ENCODE measurements at places on chromosomes 3 and 15.
A peak's percentile ranks its signal among the peaks of the same experiment; 100 is the strongest.

- DNase-seq = no peak
Observed at GRCh38 chr3:39284457-39284881, 4.6 kb upstream of the CX3CR1 start.

DNA sequence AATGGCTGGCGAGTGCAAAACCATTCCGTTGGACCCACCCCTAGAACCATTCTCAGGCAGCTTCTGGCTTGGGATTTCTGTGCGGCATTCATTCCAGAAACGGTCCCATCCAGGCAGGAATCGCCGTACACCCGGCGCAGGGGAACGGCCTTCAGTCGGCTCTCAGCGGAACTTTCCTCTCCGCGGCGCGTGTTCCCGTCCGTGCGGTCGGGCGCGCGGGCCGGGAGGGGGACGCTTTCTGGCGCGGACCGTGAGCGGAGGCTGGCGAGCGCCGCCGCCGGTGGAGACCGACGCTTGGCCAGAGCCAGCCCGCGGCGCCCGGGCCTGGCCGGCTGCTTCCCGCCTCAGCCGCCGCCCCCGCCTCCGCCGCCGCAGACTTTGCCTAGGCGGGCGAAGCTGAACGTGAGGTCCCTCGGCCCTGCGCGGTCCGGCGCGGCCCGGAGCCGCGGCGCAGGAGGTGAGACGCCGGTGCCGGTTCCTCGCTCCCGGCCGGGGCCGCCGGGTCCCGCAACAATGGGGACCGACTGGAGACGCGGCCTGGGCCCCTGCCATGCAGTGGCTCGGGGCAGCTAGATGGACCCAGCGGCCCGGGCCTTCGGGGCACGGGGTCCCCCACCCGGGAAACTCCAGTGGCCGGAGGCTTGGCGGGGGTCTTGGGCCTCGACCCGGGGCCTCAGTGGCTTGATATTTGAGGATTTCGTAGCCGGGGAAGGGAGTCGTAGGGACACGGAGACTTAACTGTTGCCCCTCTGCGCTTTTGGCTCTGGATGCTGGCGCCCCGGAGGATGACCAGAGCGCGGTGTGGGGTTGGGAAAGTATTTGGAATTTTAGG, at the start of gene RAD54L2:
Gene RAD54L2 (plus strand): TSS at position 261 of the 832 bp plus-strand sequence. CDS start 51,702 bp downstream, outside the sequence.
- peak; percentile 86 for DNase-seq

DNA sequence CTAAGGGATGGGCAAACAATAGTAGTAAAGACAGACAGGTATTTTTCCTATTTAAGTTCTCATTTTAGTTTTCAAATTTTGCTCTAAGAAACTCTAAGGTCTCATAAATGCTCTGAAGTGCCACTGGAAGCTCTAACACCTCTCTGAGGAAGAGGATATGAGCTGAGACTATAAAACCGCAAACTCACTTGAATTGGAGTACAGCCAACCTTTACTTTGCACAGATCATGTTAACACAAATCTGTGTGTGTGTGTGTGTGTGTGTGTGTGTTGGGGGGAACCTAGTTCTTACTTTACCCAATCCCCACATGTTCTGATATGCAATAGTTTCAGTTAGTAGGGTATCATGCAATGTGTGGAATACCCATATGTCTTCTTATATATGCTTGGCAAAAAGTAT, 446.8 kb downstream of the CHL1 start:
- no peak for DNase-seq

DNA sequence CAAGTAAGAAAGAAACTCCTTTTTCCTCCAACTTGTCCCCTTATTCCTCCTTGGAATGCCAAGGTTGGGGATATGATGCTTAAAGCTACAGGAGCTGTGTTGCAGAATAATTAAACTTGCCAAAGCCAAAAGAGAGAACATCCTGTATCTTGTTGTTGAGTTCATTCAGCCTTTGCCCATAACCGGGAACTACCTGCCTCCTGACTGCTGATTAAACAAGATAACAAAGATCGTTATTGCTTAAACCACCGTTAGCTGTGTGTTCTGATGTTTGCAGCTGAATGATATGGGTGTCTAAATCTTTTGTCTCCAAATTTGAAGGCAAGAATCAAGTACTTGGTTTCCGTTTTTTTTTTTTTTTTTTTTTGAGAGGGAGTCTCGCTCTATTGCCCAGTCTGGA, 61.5 kb downstream of the DPPA2 start:
- DNase-seq = no peak

GRCh38 chr3:30341851-30342250, 264.6 kb upstream of the TGFBR2 start:
- no peak for DNase-seq

DNA sequence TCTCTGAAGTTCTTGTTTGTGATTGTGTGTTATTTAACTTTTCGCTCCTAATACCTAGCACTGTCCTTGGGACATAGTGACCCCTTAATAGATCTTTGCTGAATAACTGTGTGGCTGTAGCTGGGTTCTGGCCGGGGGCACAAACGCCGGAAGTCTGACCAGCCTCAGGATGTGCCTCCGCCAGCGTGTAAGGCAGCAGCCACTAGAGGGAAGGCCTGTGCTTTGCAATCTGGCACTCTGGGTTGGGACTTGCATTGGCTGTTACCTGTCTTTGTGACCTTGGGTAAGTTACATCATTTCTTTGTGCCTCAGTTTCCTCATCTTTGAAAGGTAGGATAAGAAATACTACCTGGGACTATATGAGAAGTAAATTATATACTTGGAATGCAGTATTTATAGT, 158.7 kb downstream of the GHSR start:
- no peak for DNase-seq
